Breast epithelium (tissue), 4 donors: ENCODE measurements at places on chromosomes 1 and 21. TPM values are rescaled to one million over a fixed set of nuclear protein-coding genes. Genes with fewer than 3 reads are reported as not detected.

GRCh38 chr1:203153989-203154821, 21.4 kb downstream of the MYBPH start:
- peak; percentile 83 for DNase-seq

GRCh38 chr1:203663294-203663693, 36.7 kb downstream of the ATP2B4 start:
- no peak for DNase-seq

DNA sequence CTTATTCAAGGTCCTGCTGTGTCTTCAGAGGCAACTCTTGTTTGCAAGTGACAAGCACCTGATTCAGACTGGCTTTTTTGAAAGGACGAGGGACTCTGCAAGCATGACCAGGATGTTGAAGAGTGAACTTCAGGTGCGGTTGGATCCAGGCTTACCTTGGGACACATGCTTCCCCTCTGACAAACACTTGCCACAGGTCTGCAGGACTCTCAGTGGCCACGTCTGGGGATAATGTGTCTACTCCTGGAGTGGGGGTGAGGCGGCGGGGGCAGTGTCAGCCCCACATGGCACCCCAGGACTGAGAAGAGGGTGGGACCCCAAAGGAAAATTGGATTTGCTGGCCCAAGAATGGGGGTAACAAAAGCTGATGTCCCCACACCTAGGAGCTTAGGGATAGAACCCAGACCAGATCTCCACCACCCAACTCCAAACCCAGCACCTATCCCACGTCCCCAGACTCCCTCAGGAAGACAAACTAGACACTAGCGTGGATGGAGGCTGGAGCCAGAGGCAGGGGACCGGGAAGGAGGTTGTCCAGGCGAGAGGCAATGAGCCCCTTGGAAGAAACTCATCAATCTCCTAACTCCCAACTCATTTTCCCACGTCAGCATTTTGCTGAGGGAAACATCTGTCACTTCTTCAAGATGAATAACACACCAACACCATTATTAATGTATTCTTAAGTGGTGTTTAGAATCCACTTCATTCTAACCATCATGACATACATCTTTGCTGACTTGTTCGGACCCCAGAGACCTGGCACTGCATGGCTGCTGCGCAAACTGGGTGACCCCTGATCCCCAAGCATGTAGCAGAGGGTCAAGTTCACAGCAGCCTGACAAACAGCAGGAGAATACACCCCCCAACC, 32.0 kb upstream of the LAPTM5 start:
- DNase-seq, result no peak

- no peak for DNase-seq
Measured at GRCh38 chr1:6287431-6287886, 26.6 kb upstream of the GPR153 start.

GRCh38 chr1:15731735-15732685, 4.0 kb upstream of the SLC25A34 start:
- no peak for DNase-seq

DNA sequence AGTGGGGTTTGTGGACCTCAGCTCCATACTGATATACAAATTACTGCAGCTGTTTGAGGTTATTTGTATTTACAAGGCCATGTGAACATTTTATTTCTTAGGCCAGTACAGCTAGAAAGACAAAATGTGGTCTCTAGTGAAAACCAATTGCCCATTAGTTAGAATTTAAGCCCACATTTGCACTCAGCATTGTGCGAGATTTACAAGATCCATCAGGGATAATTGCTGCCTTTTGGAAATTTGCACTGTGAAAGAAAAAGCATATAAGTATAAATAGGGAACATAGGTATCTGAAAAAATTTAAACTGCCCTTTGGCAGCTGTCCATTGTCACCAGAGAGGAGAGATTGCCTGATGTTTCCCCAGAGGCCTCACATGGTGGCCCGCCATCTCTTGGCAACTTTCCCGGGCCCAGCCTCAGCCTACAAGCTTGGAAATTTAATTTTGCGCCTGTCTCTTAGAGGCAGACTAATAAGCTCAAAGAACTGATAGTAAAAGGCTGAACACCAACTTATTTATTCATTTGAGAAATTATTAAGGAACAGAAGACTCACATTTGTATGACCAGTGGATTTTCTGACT, 120.7 kb downstream of the MAP3K21 start:
- no peak for DNase-seq

DNA sequence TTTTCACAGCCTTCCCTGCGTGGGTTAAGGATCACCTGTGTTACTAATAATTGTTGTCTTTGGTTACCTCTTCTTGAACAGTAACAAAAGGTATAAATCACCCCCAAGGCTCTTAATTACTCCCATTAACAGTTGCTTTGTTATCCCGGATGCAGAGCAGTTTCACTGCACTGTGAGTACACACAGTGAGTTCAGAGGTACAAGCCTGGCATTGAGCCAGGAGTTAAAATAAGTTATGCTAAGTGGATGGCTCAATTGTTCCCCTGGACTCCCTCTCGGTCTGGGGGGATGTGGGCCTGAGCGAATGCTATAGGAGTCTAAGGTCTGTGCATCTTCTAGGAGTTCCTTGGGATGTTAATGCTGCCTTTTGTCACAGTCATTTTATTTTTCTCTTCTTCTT, 258.3 kb downstream of the ATG4C start:
- no peak for DNase-seq

DNA sequence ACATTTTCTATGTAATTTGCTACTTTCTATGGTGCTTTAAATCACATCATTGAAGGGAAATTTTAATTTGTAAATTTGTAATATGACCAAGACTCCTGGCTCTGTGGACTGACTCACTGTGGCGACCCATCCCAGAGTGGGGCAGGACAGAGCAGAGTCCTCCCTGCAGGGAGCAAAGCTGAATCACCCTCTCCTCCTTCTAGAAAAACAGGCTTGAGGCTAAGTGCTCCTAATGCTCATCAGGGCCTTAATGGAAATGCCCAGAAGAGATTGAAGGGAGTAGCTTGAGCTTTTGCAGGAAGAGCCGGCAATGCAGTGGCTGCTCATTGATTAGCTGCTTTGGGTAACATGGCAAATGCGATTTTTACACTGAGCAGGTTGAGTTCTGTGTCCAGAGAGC, 16.8 kb downstream of the S100A10 start:
- no peak for DNase-seq

DNA sequence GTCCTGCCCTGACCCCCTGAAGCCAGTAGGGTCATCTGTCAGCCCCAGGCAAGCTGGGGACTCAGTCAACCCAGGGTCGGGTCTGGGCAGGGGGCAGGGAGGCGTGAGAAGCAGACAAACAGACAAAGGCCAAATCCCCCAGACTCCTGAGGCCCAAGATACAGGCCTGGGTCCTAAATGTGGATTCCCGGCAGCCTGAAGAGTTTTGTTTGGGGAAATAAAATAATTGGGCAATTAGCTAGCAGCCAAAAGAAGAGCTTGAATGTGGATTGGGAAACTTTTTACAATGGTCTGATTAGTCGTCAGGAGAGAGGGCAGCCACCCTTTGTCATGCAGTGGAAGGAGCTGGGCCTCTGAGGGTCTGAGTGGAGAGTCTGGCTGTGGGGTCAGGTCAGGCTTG, 4.5 kb upstream of the LEFTY2 start:
- no peak for DNase-seq

DNA sequence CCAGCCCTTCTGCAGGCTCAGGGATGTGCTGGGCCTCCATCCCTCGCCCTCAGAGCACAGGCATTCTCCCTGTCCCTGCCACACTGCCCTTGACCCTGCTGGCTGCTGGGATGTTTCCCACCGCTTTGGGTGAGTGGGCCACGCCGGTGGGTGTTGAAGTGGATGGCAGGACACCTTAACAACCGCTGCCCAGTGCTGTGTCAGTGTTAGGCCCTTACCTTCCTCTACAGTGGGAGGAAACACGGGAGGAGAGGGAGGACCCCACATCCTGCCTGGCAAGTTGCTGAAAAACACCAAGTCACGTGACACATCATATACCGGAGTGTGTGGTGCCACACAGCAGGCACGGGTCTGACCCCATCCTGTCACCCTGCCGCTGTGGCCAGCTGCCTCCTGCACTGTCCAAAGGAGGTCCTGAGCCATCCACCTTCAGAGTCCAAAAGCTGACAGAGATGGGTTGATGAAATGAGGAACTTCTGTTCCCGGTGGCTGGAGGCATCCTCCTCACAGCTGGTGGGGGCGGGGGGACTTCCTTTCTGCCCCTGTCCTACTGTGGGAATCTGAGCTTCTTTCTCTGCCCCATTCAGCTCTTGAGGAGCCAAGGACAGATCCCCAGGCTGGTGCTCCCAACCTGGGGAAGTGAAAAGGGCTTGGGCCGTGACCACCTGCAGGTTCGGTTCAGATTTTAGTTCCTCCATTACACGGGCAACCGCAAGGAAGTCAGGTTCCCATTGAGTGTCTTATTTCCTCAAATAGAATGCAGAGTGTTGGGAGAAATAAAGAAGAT, 3.2 kb upstream of the THEMIS2 start:
- peak; percentile 12 for DNase-seq

DNA sequence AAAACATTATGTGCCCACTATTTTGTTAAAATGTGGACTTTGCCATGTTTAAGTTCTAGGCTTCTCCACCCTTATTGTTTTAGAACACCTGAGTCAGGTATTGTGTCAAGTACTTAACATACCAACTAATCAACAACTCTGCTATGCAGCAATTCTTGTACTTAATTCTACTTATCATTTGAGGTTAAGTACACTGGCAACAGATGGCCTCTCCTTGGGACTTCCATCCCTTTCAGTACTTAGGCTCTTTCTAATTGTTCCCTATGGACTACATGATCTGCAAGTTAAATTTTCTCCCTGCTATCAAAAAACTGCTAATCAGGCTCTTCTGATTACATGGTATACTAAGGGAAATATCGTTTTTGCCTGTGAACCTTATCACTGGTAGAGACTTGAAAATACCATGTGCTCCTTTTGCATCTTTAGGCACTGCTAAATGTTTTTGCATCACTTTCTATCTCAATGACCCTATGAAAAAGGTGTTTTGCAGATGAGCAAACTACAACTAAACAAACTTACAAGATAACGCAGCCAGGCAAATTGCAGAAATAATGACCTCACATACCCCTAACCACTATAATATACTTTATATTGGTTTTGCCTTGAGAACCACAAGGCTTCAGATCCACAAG, 18.9 kb downstream of the SFPQ start:
- no peak for DNase-seq

DNA sequence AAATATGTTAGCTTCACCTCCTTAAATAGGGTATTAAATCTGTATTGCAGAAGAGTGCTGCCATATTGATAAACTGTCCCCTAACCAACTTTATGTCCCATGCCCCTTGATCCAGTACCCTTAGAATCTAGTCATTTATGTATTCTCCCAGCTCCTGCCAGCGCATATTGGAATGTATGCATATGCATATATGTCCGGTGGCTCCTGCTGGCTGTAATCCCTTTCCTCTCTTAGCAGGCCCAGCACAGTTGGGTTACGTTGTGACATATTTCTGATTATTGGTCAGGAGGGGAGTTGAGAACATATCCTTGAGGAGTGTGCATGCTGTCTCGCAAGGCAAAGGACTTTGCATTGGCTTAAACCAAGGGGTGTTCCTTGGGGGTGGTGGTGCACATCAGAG, 29.2 kb upstream of the CREG1 start:
- no peak for DNase-seq

GRCh38 chr1:210201681-210202080, 30.9 kb upstream of the SERTAD4 start:
- DNase-seq, result no peak

DNA sequence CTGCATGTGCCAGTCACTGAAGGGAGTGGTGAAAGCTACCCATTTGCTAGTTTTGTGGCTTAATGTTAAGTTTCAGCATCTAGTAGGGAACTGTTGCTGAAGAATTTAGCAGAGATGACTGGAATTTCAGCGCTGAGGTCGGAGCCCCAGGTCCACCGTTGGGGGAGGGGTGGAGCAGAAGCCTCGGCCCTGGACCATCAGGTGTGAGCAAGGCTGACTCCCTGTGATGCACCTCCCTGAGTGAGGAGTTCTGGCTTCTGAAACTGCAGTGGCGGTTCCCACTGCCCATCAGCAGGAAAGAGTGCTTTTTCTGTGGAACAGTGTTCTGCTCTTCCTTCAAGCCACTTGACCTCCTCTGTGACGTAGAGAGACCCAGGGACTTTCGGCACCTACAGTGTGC, 1.3 kb downstream of the NOS1AP start:
- no peak for DNase-seq

GRCh38 chr1:162882248-162882674, 21.3 kb upstream of the CCDC190 start:
- no peak for DNase-seq

- no peak for DNase-seq
Measured at GRCh38 chr21:27678511-27678910, 711.6 kb upstream of the ADAMTS5 start.

- no peak for DNase-seq
Measured at GRCh38 chr1:232705815-232706575, 76.1 kb upstream of the SIPA1L2 start.

DNA sequence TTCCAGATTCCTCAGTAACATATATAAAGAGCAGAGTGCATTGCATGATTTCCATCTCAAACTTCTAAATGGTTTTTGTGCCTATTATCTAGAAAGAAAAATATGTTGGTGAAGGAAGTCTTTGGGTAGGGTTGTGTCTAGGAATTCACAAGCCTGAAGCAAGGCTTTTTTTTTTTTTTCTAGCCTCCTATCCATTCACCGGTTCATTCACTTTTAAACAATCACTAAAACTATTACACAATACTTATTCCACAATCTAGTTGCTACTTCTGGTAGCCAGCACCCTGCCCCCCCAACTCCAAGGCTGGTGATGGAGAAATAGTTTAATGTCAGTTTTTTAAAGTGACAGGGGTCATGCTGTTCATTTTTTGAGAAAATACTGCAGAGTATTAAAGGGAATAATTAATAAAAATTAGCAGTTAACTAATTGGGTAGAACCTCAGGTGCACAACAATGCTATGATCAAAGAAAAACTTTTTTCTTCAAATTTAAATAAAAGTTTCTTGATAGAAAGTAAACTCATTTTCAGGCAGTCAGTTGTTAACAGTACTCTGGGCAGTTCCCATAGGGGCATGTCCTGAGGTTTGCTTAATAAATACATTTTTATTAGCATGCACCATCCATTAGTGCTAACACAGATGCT, 10.9 kb downstream of the IRF2BP2 start:
- DNase-seq, result no peak

The FCAMR gene
- total RNA-seq, result not detected

The DMBX1 gene
- total RNA-seq, result not detected

The RNF186 gene
- total RNA-seq, result 0.44 TPM

The ACOT7 gene
- total RNA-seq, result 11.5 TPM

The THEMIS2 gene
- 22.0 TPM for total RNA-seq

The GCSAML gene
- total RNA-seq, result not detected

The TESK2 gene
- 11.1 TPM for total RNA-seq

The RHOU gene
- total RNA-seq, result 29.7 TPM

The CFAP57 gene
- 0.16 TPM for total RNA-seq

The CDK18 gene
- 9.2 TPM for total RNA-seq
